Thoracic aorta (tissue), 2 donors: ENCODE measurements at places on chromosomes 16 and 17. TPM values are rescaled to one million over a fixed set of nuclear protein-coding genes. Genes with fewer than 3 reads are reported as not detected.

The TMEM235 gene
- total RNA-seq: not detected

The DNAI2 gene
- total RNA-seq: not detected

The KRT39 gene
- not detected for total RNA-seq

The KRT36 gene
- total RNA-seq: not detected

The CORO1A gene
- total RNA-seq: 78.1 TPM

The ASPA gene
- total RNA-seq: 2.6 TPM

The CYBA gene
- total RNA-seq: 295 TPM

The GPATCH8 gene
- total RNA-seq: 56.1 TPM

The ITGAL gene
- total RNA-seq: 3.2 TPM

The ANKRD40 gene
- total RNA-seq: 61.9 TPM

The CMTM1 gene
- 7.5 TPM for total RNA-seq

The GPR142 gene
- total RNA-seq: not detected

The ZNF205 gene
- total RNA-seq: 16.4 TPM

The CDYL2 gene
- total RNA-seq: 20.4 TPM

The KRTAP2-1 gene
- total RNA-seq: not detected

The MEOX1 gene
- total RNA-seq: 3.0 TPM

The OR1A1 gene
- total RNA-seq: not detected

The KRTAP4-16 gene
- not detected for total RNA-seq

The CD300A gene
- 7.7 TPM for total RNA-seq

The EFNB3 gene
- not detected for total RNA-seq

The CDH1 gene
- not detected for total RNA-seq

The PRAC2 gene
- total RNA-seq: not detected

The CCL1 gene
- not detected for total RNA-seq

The SPEM2 gene
- total RNA-seq: not detected

The HASPIN gene
- total RNA-seq: not detected

The HBQ1 gene
- total RNA-seq: not detected

The TNFRSF17 gene
- not detected for total RNA-seq

The MYO15A gene
- 6.1 TPM for total RNA-seq

The OR4D1 gene
- total RNA-seq: not detected

The NPIPA8 gene
- not detected for total RNA-seq

The KCNAB3 gene
- total RNA-seq: not detected

The CHRNE gene
- 4.1 TPM for total RNA-seq

The SLC38A8 gene
- total RNA-seq: not detected

The CENPN gene
- 7.8 TPM for total RNA-seq

The KRTAP4-5 gene
- total RNA-seq: not detected

The MMP28 gene
- total RNA-seq: 18.5 TPM

The RNF43 gene
- under 0.01 TPM for total RNA-seq

The AMFR gene
- 209 TPM for total RNA-seq

The TBC1D3C gene
- total RNA-seq: not detected

The MGAT5B gene
- 0.14 TPM for total RNA-seq

The FBF1 gene
- total RNA-seq: 6.3 TPM
